Fibroblast of skin of right biceps (primary cell): ENCODE measurements at places on chromosomes 1 and 21.

DNA sequence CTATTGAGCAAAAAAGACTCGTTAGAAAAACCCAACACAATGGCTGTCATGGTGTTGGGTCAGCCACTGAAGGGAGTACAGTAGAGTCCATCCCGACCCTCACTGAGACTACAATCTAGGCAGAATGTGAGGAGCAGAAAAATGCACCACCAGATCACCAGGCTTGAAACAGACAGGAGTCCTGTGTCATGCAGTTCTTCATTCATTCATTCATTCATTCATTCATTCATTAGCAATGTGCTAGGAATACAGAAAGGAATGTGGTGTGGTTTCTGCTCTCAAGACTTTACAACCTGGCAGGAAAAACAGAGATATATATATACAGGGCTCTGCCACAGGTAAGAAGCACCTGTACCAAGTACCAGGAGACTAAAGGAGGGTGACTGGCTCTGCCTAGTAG is 392.3 kb downstream of the OMA1 start:
- no peak for DNase-seq

DNA sequence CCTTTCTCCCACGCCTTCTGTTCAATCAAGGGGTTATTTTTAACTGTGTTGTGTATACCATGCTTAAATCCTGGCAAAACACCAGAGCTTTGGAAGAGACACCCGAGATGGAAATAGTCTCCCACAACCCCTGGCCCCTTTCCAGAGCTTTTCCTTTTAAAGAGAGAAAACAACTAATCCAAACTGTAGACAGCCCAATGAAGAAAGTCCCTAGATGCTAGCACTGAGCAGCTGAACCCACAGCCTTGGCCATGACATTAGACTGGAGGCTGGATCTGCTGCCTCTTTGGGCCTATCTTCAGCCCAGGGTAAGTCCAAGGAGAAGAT is 64.9 kb upstream of the ARTN start:
- DNase-seq, result peak; percentile 87

- no peak for DNase-seq
Measured at GRCh38 chr1:68808351-68808750, 311.5 kb upstream of the DEPDC1 start.

- no peak for DNase-seq
Measured at GRCh38 chr1:20423169-20423795, 62.7 kb downstream of the CAMK2N1 start.
